ENCODE measurements at places on chromosomes 6 and 20.

GRCh38 chr6:138493413-138493812, 5.9 kb downstream of the NHSL1 start:
- no peak for DNase-seq

DNA sequence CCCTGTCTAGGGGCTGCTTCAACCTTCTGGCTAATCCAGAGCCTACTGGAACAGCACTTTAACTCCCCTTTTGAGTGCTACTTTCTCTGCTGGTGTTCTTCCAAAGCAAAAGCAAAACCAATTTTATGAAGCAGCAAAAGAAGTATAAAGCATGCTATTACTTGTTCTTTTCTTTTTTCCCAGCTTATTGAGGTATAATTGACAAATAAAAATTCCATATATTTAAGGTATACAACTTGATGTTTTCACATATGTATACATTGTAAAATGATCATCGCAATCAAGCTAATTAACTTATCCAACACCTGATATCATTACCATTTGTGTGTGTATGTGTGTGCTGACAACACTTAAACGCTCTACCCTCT, 14.9 kb downstream of the ID4 start:
- no peak for DNase-seq

DNA sequence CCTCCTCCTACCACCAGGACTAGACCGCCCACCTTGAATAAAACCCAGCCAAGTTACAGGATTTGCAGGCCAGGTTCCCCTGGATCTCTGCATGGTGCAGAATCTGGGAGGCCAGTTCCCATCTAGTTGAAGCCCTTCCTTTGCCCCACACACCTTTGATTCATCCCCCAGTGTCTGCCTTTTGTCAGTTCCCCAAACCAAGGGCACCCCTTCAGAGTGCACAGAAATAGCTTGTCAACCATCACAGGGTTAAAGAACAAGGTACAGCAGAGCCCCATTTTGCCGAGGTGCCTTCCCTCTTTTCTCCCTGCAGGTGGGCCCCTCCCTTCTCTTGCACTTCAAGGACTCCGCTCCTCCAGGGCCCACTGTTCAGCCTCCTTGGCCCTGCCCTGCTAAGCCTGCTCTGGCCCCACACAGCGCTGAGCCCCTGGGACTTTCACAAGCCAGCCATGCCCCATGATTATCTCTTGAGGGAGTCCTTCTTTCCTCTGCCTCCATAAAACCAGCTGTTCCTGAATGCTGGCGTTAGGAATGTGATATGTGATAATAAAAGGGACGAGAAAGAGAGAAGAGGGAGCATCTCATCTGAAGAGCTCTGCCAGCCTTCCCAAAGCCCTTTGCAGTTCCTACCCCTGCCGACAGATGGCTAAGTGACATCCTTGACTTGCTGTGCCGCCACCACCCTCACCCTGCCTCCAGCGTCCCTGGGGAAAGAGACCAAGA, 280.3 kb downstream of the CDC5L start:
- no peak for DNase-seq

- no peak for DNase-seq
These were observed 205.2 kb downstream of the BMP7 start for GRCh38 chr20:57061051-57061900.

DNA sequence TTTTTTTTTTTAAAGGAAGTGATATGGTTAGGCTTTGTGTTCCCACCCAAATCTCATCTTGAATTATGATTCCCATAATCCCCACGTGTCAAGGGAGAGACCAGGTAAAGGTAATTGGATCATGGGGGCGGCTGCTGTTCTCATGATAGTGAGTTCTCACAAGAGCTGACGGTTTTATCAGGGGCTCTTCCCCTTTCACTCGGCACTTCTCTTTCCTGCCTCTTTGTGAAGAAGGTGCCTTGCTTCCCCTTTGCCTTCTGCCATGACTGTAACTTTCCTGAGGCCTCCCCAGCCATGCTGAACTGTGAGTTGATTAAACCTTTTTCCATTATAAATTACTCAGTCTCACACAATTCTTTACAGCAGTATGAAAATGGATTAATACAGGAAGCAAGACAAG, 64.3 kb downstream of the ZFP64 start:
- no peak for DNase-seq

- no peak for DNase-seq
These were observed 76.3 kb upstream of the PIM1 start for GRCh38 chr6:37093728-37094069.

DNA sequence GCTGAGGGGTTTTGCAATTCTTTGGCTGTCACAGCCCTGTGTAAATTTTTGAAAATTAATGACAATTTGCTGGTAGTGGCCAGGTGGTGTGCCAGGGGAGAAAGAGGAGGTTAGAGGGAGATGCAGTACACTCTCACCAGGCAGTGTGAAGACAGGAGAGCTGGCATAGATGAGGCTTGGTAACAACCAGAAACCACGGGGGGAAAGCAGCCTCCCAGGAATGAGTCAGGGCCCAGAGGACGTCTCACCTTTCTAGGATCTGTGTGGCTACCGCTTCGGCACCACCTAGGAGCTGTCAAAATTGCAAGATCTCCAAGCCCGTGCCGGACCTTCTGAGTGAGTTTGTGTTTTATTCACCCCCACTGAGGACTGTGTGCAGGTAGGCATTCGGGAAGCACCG, 171.4 kb downstream of the PACRG start:
- no peak for DNase-seq

DNA sequence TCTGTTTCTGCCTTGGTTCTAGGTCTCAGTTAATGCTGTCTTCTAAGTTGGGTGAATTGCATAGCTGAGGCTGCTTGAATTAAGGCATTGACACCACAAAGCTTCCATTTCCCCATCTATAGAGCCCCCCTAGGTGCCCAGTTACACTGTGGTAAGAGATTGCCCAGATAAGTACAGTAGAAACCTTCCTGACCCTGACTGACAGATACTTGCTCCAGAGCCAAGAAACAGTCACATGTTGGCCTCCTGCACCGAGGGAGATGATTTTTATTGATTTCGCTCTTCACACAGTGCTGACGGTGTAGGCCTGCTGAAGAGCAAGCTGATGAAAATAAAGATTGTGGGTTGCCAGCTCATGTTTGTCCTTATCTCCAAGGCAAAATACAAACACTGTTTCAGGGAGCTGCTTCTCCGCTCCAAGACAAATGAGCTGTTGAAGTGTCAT, 67.9 kb downstream of the TRMT11 start:
- no peak for DNase-seq

DNA sequence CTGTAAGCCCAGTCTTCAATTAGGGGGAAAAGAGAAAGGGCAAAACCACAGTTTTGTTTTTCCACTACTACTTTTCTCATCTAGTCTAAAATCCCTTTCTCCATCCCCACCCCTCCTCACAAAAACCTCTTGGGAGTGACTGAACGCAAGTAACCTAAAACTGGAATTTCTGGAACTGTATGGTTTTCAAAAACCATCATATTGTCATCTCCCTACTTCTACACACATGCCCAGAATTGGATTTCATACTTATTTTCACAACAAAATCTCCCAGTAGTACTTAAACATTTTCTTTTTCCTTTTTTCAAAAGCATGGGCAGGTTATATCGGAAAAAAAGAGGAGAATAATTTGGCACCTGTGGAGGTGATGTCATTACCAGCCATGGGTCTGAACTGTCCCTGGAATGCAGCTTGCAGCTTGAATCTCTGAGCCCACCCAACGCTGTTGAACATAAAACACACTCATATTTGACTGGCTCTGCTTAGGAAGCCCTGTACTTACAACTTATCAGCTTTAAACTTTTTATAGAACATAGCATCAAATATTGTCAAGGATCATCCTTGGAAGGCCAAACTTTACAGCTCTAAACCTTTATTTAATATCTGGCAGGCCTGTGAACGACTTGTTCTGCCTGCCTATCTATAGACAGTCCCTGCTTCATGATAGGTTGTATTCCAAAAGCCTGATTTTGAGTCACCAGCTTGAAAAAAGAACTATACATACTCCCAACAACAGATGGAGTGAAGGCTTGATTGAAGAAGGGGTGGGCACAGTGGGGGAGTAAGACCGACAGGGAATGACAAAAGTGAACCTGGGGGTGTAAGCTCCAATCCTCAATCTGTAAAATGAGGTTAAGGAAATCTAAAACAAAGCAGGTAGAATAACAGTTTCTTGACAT, 59.3 kb downstream of the EPB41L2 start:
- DNase-seq: no peak

DNA sequence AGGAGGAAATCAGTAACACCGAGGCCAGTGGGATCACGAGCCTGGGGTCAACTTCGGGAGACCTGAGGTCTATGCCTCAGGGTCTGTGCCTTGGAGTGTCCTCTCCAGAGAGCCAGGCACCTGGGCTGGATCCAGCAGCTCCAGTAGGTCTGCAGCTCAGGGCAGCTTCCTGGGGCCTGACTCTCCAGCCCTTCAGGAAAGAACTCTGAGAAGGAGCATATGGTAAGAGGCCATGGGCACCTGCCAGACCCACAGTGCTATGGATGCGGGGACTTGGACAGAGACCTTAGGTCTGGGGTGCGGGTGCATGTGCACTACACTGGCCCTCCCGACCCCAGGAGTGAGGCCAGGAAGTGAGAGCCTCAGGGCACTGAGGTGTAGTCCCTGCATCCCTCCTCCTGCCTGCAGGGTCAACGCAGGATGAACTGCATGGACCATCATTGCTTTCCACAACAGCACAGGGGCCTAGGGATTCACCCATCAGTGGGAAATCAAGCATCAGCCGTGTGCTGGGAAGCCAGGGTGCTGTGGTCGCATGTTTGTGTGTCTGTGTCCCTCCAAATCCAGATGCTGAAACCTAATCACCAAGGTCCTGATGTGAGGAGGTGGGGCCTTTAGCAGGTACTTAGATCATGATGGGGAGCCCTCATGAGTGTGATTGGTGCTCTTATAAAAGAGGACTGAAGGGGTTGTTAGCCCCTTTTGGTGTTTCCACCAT, 210.9 kb upstream of the CST7 start:
- DNase-seq: no peak

DNA sequence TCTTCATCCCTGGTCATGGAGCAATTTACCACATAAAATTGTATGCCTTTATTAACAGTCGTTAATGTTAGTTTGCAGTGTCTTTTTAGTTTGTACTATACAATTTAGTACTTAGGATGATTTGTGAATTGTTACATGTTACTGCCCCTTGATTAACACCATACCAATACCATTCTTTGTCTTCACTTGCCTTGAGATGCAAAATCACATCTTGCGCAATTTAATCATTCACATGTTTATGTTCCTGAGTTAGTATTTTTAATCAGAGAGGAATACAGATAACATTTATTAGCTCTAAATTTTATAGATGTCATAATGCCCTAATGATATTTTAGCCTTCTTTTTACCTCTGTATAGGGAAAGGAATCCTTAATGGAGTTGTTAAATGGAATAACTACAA, 114.1 kb downstream of the SCAF8 start:
- no peak for DNase-seq

DNA sequence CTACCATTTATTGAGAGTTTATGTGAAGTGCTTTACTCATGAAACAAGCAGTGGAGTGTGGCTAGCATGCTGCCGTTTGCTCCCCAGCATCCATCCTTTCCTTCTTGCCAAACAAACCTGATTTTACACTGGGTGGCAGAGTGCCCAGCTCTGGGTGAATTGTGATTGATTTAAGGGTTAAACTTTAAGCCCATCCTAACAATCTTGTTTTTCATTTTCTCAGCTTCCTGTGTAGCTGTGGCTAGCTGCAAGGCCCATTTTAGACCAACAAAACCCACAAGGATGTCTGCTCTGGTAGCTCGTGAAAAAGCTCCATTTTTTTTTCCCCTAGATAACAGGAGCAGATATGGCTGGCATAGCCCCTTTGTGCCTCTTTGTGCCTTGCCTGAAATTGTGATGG, 77.7 kb upstream of the KCNG1 start:
- no peak for DNase-seq

- no peak for DNase-seq
These were observed 329.8 kb upstream of the SOX4 start for GRCh38 chr6:21263531-21264287.

- DNase-seq: no peak
These were observed 48.1 kb upstream of the AFDN start for GRCh38 chr6:167778497-167779128.

GRCh38 chr20:17681726-17682102, 328 bp downstream of the RRBP1 start:
- DNase-seq: peak; percentile 6

- no peak for DNase-seq
These were observed 260.5 kb downstream of the FOXC1 start for GRCh38 chr6:1870251-1870650.

DNA sequence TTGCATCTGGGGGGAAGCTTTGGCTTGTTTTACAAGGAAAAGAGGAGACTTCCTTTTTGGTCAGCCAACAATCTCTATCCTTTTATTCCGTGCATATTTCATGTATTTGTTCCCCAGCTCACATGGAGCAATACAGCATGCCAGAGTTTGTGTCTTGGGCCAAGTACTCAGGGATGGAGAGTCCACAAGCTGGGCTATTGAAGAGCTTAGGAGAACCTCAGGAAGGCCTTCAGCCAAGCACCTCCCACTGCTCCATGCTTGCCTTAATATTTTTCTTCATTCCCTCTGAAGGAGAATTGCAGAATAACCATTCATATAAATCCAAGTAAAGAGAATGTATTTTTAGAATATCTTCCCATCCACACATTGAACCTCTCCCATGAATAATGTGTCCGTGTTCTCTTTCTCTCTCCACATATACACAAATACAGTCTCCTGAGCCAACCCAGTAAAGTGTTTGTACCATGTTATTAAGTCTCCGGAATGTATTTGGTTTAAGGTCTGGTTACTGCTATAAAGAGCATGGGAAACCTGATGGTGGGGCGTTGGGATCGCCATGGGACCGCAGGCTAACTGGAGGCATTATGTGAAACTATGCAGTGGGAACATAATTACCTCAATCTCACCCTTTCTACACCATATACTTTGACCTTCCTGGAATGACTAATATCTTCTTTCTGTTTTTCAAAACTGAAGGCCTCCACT, 3.0 kb downstream of the LAMA4 start:
- no peak for DNase-seq

DNA sequence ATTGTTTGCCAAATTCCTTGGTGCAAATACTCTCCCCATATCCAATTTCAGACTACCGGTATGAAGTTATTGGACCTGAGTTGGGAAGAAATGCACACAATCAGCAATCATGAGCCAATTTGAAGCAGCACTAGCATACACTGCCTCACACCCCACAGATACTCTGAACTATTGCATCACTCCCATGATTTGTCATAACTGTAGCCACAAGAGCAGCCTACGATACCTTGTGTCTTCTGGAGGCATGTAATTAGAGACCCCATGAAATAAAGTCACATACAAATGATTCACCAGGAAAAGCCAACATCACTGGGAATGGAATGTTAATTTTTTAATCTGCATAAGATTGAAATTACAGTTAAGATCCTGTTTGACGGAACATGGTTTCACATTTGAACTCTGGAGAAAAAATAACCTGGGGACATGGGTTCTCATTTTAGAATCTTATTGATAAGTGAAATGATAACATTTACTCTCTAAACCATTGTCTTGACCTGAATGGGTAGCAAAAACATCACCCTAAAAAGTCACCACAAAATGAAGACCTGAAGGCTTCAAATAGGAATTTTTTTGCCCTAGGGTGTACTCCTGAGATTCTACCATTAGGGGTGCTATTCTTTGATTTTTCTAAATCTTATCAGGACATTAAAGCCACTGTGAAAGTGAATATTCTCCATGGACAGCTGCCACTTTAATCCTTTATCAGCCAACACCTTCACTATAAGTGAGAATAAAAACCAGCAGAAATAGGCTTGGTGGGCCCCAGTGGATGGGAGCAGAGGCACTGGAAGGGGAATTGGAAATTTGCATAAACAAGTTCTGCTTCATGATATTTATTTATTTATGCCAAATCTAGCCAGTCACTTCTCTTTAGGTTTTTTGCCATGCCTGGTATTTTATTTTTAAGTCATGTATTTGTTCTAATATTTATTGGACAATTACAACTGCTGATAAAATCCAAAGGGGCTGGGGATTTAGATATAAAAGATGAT, 34.5 kb upstream of the HBS1L start:
- DNase-seq: no peak

Measured in stimulated activated CD8-positive, alpha-beta memory T cell treated with anti-CD3 and anti-CD28 coated beads, Interleukin-4, amount 100 ng/mL, for 1 hour (primary cell).